ENCODE measurements at places on chromosomes 12 and 14. TPM values are rescaled to one million over a fixed set of nuclear protein-coding genes. Genes with fewer than 3 reads are reported as not detected.

Gene SPIC
- not detected for total RNA-seq

Gene C12orf54
- total RNA-seq: not detected

Gene CD163L1
- total RNA-seq: not detected

Gene SIX1
- 1.8 TPM for total RNA-seq

Gene KRT74
- total RNA-seq: not detected

Gene ZDHHC22
- total RNA-seq: not detected

Gene PLEKHD1
- total RNA-seq: under 0.01 TPM

Gene TAS2R42
- not detected for total RNA-seq

Gene HRK
- under 0.01 TPM for total RNA-seq

Gene PRH1
- total RNA-seq: 19.2 TPM

Gene RESF1
- 12.7 TPM for total RNA-seq

Gene ERP29
- total RNA-seq: 128 TPM

Gene ITGB7
- total RNA-seq: 0.50 TPM

Gene DPPA3
- not detected for total RNA-seq

Gene AVPR1A
- total RNA-seq: not detected

Gene CLEC1B
- not detected for total RNA-seq

Gene OS9
- total RNA-seq: 170 TPM

Gene WDHD1
- total RNA-seq: 8.6 TPM

Gene RHEBL1
- total RNA-seq: 0.33 TPM

Gene NGDN
- total RNA-seq: 51.9 TPM

Gene DNAL1
- 8.2 TPM for total RNA-seq

Gene AKAP3
- total RNA-seq: 1.5 TPM

Gene GZMB
- not detected for total RNA-seq

Gene GLTP
- 51.2 TPM for total RNA-seq

Gene TMEM52B
- 0.50 TPM for total RNA-seq

Gene BDKRB1
- total RNA-seq: 16.7 TPM

Gene ADAMTS20
- total RNA-seq: not detected

Gene SERPINA4
- not detected for total RNA-seq

Gene HCAR3
- under 0.01 TPM for total RNA-seq

Gene AICDA
- not detected for total RNA-seq

Gene FAM186B
- 0.51 TPM for total RNA-seq

Gene TPCN1
- 10.8 TPM for total RNA-seq

Gene LRRC74A
- total RNA-seq: not detected

Gene IRF9
- 142 TPM for total RNA-seq

Gene LRRC10
- total RNA-seq: not detected

Gene TMEM233
- under 0.01 TPM for total RNA-seq

Gene KRT75
- total RNA-seq: not detected

Gene IL26
- not detected for total RNA-seq

Gene CLEC2D
- total RNA-seq: 5.1 TPM

Gene GARIN6
- total RNA-seq: not detected

Gene MUCL1
- total RNA-seq: not detected

Gene FAM90A1
- total RNA-seq: 0.33 TPM

Gene CTSG
- total RNA-seq: not detected

Gene CLEC14A
- 2.6 TPM for total RNA-seq

Gene FGF23
- total RNA-seq: not detected

Gene CLEC6A
- total RNA-seq: not detected

Gene DBX2
- total RNA-seq: not detected

All from fibroblast of lung (primary cell).